ENCODE measurements at places on chromosomes 7 and 10.

GRCh38 chr10:17910125-17910789, 41.5 kb upstream of the SLC39A12 start:
- DNase-seq = no peak

DNA sequence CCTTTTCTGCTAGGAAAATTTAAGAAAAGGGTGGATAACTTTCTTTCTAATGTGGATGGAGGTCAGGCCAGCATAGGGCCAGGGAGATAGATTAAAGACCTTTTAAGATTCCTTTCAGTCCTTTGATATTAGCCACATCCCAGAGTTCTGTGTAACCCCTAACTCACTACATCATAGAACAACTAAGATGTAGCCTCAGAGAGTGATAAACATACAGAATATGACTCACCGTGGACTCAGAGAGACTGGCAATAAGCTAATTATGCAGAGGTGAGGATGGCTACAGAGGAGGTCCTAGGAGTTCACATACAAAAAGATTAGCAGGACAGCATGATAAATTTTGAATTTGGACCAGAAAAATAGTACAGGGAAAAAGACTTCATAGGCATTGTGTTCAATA, 141.0 kb downstream of the AOAH start:
- DNase-seq = no peak

DNA sequence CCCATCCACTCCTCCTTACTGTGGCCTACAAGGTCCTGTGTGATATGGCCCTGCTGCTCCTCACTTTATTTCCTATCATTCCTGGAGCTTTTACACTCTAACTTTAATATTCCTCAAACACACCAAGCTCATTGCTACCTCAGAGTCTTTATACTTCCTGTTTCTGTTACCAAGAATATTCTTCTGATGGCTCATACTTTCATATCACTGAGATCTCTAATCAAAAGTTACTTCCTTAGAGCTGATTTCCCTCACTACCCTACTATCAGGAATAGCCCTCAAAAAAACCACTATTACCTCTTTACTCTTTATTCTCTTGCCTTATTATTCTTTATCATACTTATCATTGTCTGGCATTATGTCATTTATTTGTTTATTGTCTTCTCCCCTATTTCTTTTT, 5.8 kb upstream of the PPP3CB start:
- no peak for DNase-seq

DNA sequence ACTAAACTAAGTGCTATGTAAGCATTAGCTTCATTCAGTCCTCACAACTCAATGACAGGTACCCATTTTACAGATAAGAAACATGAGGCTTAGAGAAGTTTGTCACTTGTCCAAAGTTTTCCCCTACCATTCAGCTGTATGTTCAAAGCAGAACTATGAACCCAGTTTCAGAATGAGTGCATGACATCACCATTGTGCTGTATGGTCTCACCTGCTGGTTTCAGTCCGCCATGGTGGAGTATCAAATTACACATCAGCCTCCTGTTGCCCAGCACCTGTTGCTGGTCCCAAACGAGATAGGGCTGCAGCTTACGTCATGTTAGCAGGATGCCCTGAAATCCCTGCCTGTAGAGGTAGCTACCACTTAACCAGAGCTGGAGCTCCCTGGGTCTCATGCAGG, 95.0 kb downstream of the DYNC1I1 start:
- no peak for DNase-seq

GRCh38 chr7:117673839-117674238, 194.0 kb downstream of the CFTR start:
- no peak for DNase-seq

DNA sequence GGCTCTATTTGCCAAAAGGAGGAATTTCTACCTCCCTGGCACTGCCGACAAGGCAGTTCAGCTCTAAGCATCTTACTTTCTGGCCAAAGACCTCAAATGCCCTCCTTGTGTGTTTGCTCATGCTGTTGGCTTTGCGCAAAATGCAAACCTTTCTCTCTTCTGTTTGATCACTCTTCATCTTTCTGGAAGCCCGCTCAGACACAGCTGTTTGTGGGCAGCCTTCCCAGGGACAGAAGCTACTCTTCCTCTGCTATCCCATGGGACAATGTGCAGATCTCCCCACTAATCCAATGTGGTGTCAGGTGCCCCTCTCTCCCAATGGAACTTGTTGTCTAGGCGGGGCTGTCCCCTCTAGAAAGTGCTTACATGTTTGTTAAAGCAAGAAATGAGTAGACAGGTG, 278.7 kb downstream of the CCSER2 start:
- no peak for DNase-seq

- no peak for DNase-seq
Measured at GRCh38 chr7:21030237-21030871, 243.7 kb upstream of the SP8 start.

GRCh38 chr7:142894985-142895593, 9.5 kb upstream of the TRPV6 start:
- no peak for DNase-seq

GRCh38 chr10:54900584-54900983, 99.6 kb upstream of the PCDH15 start:
- DNase-seq = no peak

DNA sequence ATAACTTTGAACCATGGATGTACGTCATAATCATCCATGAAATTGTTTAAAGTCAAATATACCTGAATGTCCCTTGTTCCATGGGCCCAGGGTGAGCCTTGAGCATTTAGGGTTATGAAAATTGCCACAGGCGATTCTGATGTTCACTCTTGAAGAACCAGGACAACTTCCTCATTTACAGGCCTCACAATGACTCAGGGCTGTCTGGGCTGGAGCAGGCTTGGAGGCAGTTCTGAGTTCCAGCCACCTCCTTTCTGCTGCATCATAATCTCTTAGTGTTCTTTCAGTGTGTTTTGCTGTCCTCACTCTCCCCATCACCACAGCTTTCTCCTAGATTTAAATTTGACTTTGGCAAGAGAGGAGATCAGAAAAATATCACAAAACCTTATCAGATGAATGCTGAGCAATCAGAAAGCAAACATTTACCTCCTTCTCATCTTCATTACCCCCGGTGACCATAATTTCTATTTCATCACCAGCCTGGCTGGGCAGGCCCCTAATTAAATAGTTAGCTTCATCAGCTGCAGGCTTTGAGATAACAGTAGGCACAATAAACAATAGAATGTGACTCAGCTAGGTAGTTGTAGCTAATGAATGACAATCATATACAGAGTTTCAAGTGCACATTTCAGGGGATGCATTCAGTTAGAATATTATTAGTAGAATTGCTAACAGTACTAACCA, 571.0 kb downstream of the SH2D4B start:
- DNase-seq = no peak

- DNase-seq = no peak
Measured at GRCh38 chr7:85510287-85510686, 323.4 kb upstream of the SEMA3D start.
